Smooth muscle cell of the brain vasculature (primary cell): ENCODE measurements at places on chromosomes 13 and 19.

- no peak for DNase-seq
These were observed 236.8 kb upstream of the SERP2 start for GRCh38 chr13:44136696-44137268.

- no peak for DNase-seq
These were observed 2.7 kb downstream of the NBEA start for GRCh38 chr13:34944751-34945150.

DNA sequence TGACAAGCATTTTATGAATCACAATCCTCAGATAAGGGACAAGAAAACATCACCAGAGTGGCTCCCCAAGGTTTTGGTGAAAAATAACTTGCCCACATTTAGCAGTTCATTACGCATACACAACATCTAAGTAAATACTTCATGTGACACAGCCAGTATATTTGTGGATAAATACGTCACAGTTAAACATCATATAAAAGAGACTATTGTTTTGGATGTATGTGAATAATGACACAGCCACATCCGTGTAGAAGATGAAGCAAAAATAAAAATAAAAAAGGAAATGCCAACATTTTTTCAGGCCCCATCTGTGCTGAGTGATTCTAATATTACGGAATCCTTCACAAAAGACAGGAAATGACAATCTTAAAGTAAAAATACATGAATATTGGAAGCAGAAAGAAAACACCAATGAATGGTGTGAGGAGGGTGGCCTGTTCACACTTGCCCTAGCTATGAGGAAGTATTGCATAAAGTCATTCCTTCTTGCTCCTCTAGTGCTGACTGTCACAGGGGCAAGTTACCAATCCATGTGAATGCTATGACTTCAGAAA, 457.1 kb downstream of the KLF12 start:
- peak; percentile 4 for DNase-seq

DNA sequence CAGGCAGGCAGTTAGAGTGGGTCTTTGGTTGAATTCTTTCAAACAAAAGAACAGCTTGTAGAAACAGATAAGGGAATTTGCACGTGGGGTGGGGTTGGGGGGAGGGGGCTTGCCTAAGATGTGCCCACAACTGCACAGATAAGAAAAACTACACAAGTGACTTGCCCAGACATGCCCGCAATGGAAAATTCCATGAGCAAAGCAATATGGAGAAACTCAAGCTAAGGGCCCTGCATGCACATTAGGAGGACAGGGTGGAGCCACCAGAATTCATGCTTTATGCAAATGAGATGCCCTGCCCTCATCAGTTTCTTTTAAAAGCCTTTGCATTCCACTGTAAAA, 755.6 kb upstream of the MIR17HG start:
- no peak for DNase-seq

GRCh38 chr13:40060296-40061007, 405.0 kb downstream of the COG6 start:
- no peak for DNase-seq

GRCh38 chr19:30686826-30687566, 314.8 kb downstream of the ZNF536 start:
- no peak for DNase-seq

DNA sequence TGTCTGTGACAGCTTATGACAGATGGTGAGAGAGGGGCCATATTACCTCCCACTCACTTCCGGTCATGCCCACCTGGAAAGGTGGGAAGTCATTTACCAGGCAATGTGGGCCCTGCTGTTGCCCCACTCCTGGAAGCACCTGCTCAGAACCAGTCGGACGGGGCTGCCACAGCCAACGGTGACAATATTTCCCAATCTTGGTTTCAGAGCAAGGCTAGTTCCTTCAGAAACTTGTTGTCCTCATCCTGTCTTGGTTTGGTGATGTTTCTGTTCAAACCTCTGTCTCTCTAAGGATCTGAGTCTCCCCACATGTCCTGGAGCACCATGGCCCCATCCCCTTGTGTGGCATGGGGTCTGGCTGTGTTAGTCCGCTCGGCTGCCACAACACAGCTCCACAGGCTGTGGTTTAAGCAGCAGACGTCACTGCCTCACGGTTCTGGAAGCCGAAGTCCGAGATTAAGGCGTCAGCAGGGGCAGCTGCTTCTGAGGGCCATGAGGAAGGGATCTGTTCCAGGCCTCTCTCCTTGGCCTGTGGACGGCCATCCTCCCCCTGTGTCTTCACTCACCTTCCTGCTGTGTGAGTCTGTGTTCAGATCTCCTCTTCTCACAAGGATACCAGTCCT, 31.5 kb upstream of the SLC15A1 start:
- DNase-seq, result no peak

DNA sequence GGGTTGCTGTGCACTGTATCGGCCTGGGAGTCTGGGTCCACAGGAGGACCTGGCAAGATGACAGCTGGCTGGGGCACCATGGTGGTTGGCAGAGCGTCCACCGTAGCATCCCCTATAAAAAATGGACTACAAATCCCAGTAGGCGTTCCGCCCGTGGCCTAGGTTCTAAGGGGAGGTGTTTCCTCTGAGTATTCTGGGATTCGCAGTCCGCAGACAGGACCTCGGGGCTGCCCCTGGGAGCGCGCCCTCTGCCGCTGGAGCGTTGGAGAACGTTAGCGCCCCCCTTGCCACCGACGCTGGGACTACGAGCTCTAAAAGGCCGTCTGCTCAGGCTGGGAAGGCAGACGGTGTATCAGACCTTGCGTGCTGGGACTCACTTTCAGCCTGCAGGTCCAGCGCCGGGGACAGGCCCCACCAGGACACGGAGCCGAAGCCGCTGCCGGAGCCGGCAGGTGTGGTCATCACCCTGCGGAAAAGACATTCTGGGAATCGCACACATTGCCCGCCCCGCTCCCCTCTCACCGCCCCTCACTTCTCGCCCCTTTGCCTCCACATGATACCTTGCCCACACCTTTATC, 372 bp downstream of the DNAAF3 start:
- DNase-seq, result peak; percentile 33

DNA sequence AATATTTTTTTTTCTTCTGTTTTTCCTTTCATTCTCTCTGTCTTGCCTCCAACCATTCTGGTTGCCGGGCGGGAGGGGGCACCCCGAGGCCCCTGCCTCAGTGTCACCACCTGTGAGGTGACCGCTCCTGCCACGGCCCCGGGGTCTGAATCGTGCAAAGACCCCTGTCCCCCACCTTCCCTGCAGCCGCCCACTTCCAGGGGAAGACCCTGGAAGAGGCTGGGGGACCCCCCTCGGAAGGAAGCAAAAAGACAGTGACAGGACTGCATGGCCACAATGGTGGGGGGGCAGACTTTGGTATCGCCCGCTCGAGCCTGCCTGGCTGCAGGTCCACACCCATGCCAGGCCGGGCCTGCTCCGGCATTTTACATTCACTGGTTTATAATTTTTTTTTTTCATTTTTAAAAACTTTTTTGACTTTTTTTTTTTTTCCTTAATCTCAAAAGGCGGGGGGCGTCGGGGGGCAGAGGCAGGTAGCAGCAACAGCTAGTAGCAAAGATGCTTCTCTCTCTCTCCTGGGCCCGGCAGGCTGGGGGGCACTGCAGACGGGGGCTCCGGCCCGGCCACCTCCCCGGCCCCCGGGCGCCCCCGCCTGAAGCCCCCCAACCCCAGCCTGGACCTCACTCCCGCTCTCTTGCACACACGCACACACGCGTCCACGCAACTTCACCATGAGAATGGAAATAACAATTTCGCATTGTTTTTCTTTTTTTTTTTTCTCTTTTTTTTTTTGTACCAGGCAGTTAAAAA, 22.6 kb downstream of the ZBTB7A start:
- no peak for DNase-seq

DNA sequence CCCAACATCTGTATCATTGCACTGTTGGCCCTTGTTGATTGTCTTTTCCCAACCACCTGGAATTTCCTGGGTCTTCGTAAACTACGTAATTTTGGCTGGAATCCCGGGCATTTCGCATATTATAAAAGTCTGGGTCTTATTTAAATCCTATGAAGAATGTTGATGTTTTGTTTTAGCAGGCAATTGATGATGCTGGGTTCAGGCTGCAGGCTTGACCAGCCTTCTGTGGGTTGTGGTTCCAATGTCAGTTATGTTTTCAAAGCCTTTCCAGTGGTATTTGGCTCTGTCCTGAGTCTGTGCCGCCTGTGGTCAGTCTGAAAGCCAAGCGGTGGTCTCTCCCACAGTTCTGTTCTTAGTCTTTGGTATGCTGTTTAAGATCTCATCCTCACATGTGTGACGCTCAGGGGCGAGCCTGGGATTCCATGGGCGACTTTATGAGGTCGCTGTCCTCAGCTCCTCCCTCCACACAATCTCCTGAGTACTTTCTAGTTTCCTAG, 12.4 kb downstream of the SLC35E1 start:
- DNase-seq, result no peak

DNA sequence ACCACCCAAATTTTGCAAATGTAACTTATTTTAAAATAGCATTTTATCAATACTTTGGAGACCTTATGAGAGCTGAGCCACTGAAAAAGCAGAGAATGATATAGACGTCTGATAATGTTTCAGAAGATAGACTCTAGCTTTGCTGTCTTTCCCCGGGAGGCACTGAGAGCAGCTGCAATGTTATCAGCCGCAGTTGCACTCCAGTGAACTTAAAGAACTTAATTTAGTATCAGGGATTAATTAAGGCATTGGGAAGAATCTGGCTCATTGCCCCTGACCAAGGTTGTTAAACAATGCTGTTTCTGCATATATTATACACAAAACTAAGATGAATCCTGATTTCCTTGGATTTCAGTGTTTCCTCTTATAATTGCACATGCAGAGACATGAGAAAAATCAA, 75.7 kb upstream of the SGCG start:
- DNase-seq, result no peak

DNA sequence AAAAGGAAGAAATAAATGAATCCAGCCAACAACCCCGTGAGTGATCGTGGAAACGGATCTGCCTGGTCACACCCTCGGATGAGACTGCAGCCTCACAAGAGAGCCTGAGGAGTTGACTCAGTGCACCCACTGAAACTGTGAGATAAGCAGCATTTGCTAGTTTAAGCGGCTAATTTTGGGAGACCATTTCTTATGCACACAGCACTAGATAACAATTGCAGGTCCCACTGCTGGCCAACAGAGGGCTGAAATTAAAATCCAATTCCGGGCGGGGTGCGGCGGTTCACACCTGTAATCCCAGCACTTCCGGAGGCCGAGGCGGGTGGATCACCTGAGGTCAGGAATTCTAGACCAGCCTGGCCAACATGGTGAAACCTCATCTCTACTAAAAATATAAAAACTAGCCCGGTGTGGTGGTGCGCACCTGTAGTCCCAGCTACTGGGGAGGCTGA, 3.6 kb downstream of the UQCR11 start:
- no peak for DNase-seq

DNA sequence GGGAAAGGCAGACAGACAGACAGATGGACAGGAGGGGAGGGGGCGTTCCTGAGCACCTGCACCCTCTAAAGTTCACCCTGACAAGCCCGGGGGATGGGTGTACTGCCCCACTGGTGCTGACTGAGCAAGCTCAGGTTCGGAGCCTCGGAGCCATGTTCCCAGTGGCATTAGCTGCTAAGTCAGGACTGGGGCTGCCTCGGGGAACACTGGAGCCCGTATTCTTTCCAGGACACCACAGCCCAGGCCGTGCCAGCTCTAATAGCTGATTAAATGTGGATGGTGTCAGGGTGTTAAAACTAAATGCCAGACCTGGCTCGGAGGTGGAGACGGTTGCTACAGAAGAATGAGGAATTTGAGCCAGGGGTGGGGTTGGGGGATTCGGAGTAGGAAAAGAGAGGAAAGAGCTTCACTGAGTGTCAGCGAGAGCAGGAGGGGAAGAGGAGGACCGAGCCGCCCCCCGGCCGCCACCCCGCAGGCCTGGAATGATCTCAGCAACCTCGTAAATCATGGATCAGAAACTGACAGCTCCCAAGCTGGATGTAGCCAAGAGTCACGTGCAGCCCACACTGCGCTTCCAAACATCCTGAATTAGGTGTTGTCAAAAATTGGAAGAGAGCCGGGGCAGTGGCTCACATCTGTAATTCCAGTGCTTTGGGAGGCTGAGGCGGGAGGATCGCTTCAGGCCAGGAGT, 10.4 kb downstream of the MAP2K2 start:
- DNase-seq, result no peak

GRCh38 chr13:46031581-46032263, 20.8 kb downstream of the ZC3H13 start:
- DNase-seq, result no peak

DNA sequence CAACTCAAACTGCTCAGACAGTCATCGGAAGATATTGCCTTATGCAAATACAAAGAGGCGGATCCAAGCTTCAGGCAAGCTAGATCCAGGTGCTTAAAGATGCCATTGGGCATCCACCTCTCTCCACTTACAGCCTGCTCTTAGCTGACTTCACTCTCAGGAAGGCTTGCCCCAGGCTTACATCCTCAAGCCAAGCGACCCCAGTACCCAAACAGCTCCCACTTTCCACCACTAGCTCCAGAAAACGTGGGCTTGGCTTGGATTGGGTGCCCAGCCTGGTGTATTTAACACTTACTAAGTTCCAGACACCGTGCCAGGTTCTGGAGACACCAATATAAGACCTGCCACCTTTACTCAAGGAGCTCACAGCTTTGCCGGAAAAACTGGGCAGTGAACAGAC, 142.1 kb upstream of the VSTM2B start:
- DNase-seq, result no peak

- no peak for DNase-seq
These were observed 853 bp upstream of the CACNA1A start for GRCh38 chr19:13507053-13507611.

DNA sequence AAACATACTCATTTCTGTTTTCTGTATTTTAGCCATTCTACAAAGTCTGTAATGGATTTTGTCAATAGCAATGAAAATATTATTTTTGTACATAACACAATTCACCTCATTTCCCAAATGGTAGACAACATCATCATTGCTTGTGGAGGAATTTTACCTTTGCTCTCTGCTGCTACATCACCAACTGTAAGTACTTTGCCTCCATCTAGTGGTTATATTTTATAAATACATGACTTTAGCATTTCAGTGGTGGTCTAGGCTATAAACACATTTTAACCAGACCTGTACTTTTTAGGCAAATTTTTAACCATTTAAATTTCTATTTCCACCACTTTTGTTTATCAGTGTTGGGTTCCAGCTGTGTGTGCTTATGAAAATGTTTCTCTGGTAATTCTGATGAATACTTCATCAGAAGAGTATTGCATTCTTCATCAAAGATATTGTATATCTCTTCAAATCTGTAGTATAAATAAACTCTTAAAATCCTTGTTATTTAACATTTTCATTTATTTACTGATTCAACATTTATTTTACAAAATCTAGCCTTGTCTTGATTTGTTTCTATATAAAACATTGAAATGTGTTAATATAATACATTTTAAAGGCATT, 222.4 kb downstream of the NBEA start:
- no peak for DNase-seq

DNA sequence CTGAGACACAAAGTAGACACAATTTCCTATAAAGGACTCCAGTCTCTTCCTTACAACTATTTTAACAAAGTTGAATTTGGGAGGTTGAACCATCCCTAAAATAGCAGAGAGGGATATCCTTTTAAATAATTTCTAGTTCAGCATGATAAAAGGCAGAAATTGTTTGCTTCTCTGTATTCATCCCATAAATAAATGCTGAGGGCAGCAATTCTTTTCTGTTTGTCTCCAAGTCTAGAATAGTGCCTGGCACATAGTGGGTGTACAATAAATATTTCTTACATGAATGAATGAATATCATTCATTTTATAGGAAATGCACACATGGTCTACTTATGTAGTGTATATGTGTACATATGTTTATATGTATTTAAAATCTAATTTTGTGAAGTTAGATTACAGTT, 12.3 kb downstream of the COL4A1 start:
- no peak for DNase-seq

GRCh38 chr13:41222259-41222852, 28.0 kb upstream of the KBTBD7 start:
- DNase-seq, result no peak
